ENCODE measurements at places on chromosomes 3 and 15. TPM values are rescaled to one million over a fixed set of nuclear protein-coding genes. Genes with fewer than 3 reads are reported as not detected.

TM4SF1 gene
- total RNA-seq, result 0.56 TPM

CFAP20DC gene
- total RNA-seq, result 1.8 TPM

EXD1 gene
- not detected for total RNA-seq

SERPINI1 gene
- total RNA-seq, result 1.7 TPM

GRCh38 chr3:24487325-24488262, 7.1 kb downstream of the THRB start:
- DNase-seq, result no peak

GRCh38 chr3:16122155-16122554, 52.3 kb upstream of the GALNT15 start:
- DNase-seq, result no peak

DNA sequence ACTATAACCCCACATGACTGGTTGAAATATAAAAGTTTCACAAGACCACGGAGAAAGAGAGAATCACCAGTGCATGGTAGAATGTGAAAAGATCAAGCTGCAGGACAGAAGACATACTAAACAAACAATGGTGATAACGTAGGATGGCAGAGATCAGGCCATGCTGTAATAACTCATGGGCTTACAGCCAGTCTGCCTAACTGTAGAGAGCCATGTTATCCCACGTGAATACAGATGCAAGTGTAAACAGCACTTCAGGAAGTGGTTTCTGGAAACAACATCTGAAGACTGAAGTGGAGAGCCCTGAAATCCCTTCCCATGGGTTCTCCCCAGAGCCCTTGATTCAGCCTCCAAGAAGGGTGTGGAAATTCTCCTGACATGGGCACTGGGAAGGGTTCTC, 103.2 kb upstream of the SLCO2A1 start:
- no peak for DNase-seq

- no peak for DNase-seq
These were observed 38.3 kb upstream of the SNRPN start for GRCh38 chr15:24916305-24917009.

- no peak for DNase-seq
These were observed 3.5 kb downstream of the PLXND1 start for GRCh38 chr3:129602730-129603560.

GRCh38 chr3:67661089-67661488, 6.7 kb upstream of the SUCLG2 start:
- DNase-seq, result no peak

DNA sequence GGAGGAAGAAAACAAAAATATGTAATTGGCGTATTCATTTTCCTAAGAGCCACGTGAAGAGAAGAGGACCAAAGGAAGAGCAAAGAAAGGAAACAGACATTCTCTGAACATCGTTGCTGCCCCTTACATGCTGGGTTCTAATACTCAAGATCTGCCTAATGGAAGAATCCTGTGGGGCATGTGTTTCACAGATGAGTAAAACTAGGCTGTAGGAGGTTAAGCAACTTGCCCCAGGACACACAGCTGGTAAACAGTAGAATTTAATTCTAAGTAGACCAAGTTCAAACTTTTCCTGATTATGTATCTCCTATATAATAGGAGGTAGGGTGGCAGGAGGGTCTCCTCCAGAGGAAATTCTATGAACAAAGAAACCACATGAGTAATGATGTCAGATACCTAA, 106.1 kb upstream of the TNFAIP8L3 start:
- DNase-seq, result no peak

DNA sequence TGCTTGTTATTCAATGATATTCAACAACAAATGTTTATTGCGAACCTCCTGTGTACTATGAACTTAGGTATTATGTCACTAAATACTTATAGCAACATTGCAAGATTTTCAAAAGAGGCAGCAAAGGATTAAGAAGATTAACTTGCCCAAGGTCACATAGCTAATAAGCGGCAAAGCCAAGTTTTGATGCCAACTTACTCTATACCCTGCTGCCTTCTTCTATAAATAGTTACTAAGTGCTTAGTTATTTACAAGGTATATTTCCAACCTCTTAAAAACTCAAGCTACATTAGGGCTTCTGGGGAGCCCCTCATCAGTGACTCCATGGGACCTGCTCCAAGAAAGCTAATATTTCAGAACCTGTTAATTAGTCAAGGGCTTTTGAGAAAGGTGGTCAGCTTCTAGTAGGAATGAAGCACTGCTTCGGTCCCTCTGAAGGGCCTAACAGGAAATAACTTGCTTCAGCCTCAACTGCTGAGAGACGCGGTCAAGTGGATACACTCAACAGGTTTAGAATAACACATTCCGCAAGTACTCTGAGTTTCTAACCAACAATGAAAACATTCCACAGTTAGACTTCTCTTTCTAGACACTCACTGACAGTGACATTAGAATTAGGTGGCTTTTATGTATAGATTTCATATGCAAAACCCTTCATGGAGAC, 125.5 kb downstream of the DGKG start:
- no peak for DNase-seq

- DNase-seq, result no peak
These were observed 1109.1 kb downstream of the OTOL1 start for GRCh38 chr3:162605651-162606204.

GRCh38 chr3:128787256-128788253, 61.6 kb downstream of the RAB7A start:
- no peak for DNase-seq

DNA sequence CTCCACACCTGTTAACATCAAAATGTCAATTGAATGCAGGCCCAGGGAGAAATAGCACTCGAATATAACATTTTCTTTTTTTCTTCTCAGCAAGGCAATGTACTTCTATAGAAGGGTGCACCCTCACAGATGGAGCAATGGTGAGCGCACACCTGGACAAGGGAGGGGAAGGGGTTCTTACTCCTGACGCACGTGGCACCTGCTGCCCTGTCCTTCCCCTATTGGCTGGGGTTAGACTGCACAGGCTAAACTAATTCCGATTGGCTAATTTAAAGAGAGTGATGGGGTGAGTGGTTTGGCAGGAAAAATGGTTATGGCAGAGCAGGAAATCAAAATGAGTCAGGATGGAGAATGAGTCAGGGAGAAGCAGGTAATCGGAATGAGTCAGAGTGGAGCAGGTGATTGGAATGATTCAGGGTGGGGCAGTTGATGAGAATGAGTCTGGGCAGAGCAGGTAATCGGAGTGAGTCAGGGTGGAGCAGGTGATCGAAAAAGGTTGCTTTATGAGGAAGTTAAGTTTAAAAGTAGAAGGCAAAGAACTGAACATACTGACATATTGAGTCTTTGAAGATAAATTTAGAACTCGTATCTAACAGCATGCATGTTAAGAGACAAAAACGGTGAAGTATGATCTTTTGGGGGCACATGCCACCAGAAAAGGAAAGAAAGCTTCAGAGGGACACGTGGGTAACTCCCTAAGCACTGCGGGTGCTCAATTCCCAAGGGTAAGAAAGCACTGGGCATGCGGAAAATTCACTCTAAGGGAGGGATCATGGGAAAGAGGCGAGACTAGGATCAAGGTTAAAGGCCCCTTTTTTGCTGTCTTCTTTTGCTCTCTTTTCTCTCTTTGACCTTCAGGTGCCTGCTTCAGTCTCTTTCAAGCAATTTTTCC, 72.9 kb upstream of the GALNT15 start:
- no peak for DNase-seq
